Stimulated activated CD8-positive, alpha-beta memory T cell treated with anti-CD3 and anti-CD28 coated beads, Interleukin-7, amount 100 ng/mL, for 48 hours (primary cell): ENCODE measurements at places on chromosomes 6 and 20.

DNA sequence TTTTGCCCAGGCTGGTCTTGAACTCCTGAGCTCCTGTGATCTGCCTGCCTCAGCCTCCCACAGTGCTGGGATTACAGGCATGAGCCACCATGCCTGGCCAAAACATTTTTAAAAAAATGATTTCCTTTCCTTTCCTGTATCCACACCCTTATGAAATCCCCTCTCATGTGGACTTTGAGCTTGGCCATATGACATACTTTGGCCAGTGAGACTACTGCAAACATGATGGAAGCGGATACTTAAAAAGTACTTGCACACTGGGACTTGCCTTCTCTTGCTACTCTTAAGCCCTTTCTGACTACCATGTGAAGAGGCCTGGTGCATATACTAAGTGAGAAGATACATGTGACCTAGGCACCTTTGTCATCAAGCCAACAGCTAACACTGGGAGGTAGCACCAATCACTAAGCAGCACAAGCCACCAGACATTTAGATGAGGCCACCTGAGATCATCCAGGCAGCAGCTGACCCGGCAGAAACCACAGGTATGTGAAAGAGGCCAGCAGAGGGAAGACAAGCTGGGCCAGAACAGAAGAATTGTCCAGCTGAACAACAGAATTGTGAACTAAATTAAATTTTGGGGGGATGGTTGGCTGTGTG is 78.5 kb upstream of the HDAC2 start:
- DNase-seq, result no peak

GRCh38 chr6:152566103-152566875 is 70.9 kb downstream of the SYNE1 start:
- DNase-seq, result no peak

GRCh38 chr6:166025149-166025898 is 142.3 kb downstream of the TBXT start:
- DNase-seq, result no peak

DNA sequence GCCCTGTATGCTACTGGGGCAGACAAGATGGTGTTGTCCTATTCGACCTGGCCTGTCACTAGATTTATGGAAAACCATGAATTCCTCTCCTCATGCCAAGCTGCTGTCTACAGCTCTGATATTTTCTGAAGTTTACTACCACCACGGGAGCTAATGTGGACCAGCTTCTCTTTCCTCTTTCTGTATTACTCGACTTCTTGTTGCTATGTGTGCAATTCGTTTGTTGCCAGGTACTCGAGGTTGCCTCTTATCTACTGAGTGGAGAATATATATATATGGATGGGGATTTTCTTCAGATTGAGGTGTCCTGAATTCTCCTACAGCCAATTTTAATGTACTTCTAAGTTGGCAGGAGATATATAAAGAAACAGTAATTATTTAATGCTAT is 34.7 kb downstream of the MAN1A1 start:
- no peak for DNase-seq

DNA sequence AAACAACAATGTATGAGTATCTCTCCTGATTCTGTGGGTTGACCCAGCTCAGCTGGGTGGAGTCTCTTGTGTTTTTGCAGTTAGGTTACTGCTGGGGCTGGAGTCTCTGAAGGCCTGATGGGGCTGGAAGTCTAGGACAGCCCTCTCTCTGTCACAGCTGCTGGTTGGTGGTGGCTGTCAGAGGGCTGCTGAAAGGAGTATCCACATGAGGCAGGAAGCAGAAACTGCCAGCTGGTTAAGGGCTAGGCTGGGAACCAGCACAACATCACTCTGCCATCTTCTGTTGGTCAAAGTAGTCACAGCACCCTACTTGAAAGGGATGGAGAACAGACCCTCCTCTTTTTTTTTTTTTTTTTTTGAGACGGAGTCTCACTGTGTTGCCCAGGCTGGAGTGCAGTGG is 10.0 kb upstream of the PACSIN1 start:
- no peak for DNase-seq

- DNase-seq, result no peak
Observed at GRCh38 chr6:151808371-151809241, 1.1 kb downstream of the ESR1 start.

GRCh38 chr6:105746130-105746505 is 340.0 kb upstream of the PRDM1 start:
- DNase-seq, result no peak

- DNase-seq, result no peak
Observed at GRCh38 chr6:142633317-142633716, 311.7 kb downstream of the HIVEP2 start.

- no peak for DNase-seq
Observed at GRCh38 chr20:48463916-48464315, 363.9 kb downstream of the PREX1 start.

DNA sequence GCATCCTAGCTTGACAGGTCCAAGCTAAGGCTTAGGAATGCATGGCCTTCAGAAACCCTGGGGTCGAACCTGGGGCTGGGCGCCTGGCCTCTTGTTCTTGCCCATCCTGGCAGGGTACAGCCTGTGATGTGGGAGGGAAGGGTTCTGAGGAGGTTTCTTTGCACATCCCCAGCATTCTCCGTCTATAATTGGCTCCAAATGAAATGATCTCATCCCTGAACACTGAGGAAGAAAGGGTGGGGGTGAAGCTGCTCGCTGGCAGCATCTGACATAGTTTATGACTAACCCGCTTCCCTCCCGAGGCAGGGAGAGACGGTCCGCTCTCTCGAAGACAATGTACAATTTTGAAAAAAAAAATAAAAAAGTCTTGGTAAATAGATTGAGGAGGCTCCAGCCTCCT is 67.1 kb upstream of the ZNFX1 start:
- no peak for DNase-seq

GRCh38 chr20:42214074-42214473 is 595.9 kb upstream of the CHD6 start:
- no peak for DNase-seq

- no peak for DNase-seq
Observed at GRCh38 chr6:37083243-37084138, 78.0 kb downstream of the FGD2 start.

DNA sequence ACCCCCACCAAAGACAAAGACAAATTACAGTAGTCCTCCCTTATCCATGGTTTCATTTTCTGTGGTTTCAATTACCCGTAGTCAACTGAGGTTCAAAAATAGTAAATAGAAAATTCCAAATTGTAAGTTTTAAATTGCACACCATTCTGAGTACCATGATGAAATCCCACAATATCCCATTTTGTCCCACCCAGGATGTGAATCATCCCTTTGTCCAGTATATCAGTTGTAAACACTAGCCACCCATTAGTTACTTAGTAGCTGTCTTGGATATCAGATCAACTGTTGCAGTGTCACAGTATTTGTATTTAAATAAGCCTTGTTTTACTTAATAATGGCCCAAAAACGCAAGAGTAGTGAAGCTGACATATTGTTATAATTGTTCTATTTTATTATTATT is 364.0 kb upstream of the ARID1B start:
- no peak for DNase-seq

GRCh38 chr20:55584964-55585363 is 420.4 kb downstream of the CBLN4 start:
- no peak for DNase-seq

- DNase-seq, result no peak
Observed at GRCh38 chr6:162345051-162345511, 382.5 kb downstream of the PRKN start.

DNA sequence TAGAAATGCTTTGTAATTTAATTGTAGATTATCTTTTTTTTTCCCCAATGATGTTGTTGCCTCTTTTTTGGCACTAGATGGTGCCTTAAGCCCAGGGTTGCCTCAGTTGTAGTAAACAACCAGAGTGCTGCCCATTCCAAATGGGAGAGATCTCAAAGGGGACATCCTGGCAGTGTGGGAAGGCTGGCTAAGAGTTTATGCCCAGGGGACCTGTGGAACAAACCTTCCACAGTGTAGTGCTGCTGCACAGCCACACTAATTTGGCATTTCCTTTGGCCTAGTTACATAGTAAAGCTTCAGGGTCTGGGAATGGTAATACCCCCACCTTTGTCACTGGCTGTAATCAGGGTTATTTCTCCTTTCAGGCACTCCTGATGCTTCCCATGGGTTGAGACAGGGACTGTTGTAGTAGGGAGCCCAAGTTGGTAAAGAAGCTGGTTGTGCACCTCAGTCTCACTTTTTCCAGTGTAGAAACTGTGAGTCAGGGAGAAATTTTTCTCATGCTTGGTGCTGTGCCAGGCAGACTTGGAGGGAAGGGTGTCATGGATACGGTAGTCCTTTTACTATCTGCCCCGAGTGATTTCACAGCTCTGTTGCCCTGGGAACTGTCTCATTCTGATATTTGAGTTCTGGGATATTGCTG is 177.8 kb upstream of the ECI2 start:
- no peak for DNase-seq

- DNase-seq, result no peak
Observed at GRCh38 chr20:34575271-34575670, 16.8 kb downstream of the MAP1LC3A start.

DNA sequence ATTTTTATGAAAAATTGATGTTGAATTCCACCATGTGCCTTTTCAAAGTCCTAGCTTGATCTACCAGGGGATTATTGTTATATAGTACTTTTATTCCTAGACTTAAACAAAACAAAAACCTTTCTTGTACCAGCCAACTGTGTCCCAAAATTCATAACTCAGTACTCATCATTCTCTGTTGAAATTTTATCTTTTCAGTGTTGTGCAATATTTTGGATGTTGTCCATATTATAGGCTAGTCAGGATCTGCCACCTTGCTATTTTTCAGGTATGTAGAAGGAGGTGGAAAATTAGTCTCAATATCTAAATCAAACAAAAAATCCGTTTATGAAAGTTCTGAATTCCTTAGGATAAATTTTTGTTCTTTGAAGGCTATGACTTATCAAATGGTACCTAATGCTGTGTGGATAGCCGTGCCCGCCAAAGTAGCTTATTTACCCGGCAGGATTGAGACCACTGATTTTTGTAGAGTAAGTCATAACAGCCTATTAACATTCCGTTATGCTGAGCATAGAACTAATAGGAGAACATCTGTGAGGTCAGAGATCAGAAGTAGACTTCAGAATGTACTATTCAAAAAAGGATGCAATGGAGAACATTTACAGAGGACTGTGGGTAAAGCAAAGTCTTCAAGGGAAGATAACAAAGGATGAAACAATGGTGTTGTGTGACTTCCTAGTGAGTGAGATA is 304.7 kb downstream of the SOX4 start:
- no peak for DNase-seq

DNA sequence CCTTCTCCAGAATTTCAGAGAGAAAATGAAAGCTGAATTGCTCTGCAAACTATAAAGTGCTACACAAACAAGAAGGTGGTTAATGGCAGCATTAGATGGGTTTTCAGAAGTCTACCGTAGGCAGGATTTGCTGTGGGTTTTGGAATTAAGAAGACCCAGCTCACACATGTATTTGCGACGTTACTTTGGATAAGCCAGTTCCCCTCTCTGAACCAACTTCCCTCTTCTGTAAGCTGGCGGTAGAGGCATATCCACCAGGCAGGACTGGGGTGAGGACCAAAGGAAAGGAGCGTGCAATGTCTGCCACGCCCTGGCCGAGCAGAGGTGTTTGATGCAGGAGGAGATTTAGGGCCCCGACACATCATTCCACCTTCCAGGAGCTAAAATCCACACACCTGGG is 6.9 kb downstream of the RSPO4 start:
- no peak for DNase-seq

GRCh38 chr6:115766745-115767462 is 293.8 kb downstream of the FRK start:
- DNase-seq, result no peak

DNA sequence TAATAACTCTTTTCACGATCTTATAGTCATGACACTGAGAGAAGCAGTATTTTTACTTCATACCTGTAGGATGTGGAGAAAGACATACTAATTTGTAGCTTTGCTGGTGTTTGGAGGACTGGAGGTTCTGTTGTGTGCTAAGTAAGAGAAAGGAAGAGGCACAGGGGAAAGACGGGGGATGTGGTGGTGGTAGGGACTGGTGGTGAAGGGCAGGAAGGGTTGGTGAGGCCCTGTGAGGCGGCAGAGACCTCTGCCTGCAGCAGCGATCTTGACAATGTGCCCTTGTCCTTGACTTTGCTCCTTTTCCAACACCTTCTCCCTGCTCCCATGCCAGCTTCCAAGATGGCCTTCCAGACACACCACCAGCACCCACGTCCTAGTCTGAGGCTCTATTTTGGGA is 32.6 kb upstream of the MPC1 start:
- DNase-seq, result peak; percentile 13

DNA sequence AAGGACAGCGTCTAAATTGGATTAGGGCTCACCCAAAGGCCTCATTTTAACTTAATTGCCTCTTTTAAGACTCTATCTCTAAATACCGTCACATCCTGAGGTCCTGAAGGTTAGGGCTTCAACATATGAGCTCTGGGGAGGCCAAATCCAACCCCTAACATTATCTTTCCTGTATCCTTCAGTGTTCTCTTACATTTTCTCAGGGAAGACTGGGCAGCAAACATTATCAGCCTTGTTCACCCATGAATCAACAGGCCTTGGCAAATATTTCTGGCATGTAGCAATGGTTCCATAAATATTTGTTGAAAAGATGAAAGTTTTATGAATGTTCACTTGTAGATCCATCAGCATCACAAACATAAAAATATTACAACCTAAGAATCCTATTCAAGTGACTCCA is 24.6 kb upstream of the FOXF2 start:
- DNase-seq, result no peak

GRCh38 chr6:4378319-4378996 is 243.1 kb upstream of the ECI2 start:
- DNase-seq, result no peak

- no peak for DNase-seq
Observed at GRCh38 chr6:110270165-110270564, 88.0 kb downstream of the METTL24 start.

DNA sequence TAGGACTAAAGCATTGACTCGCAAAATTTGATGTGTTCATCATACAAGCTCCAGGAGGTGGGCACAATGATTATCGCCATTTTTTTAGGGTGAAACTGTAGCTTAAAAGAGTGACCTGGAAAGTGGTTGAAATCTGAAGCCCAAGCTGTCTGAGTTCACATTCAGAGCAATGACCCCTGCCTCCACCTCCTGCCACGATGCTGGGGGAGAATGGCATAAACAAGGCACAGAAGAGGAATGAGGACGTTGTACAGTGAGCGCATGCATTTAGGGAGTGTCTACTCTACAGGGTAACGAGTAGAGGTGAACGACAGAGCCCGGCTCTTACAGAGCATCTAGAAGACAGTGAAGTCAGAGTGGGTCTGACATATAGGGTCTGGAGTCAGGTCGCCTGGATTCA is 37.2 kb downstream of the CNKSR3 start:
- DNase-seq, result no peak
